A549 treated with AZD2906 at 1 μM for 4 hours (cell line): ENCODE measurements at places on chromosomes 16 and 17. TPM values are rescaled to one million over a fixed set of nuclear protein-coding genes. Genes with fewer than 3 reads are reported as not detected.

Gene LYZL6
- total RNA-seq: not detected in 5 replicates

Gene ARHGDIG
- total RNA-seq: 2.0 to 3.1 TPM (median 2.7 TPM) in 5 replicates

Gene SOX15
- 0.16 to 0.52 TPM (median 0.31 TPM) in 5 replicates for total RNA-seq

Gene TBC1D3G
- total RNA-seq: not detected in 5 replicates

Gene PIPOX
- total RNA-seq: 0.07 to 0.33 TPM (median 0.11 TPM) in 4 of 5 replicates, not detected in the other

Gene CHAD
- total RNA-seq: not detected in 5 replicates

Gene TMEM92
- 14.3 to 19.6 TPM (median 17.0 TPM) in 5 replicates for total RNA-seq

Gene NOG
- 0.80 to 1.3 TPM (median 0.87 TPM) in 5 replicates for total RNA-seq

Gene GP2
- not detected in 5 replicates for total RNA-seq

Gene CDRT15
- not detected in 5 replicates for total RNA-seq

Gene TSPAN10
- total RNA-seq: 3.5 to 5.8 TPM (median 5.0 TPM) in 5 replicates

Gene PPM1D
- total RNA-seq: 16.7 to 21.0 TPM (median 19.2 TPM) in 5 replicates

Gene KCNH6
- total RNA-seq: not detected in 5 replicates

Gene KRT31
- not detected in 5 replicates for total RNA-seq

Gene CLEC18B
- total RNA-seq: 0.03 to 0.23 TPM (median 0.20 TPM) in 5 replicates

Gene KRTAP2-3
- 0.18 TPM in 1 of 5 replicates, not detected in the others for total RNA-seq

Gene YWHAE
- 536 to 1,318 TPM (median 577 TPM) in 5 replicates for total RNA-seq

Gene HLF
- 0.07 to 0.13 TPM (median 0.09 TPM) in 5 replicates for total RNA-seq

Gene AXIN2
- total RNA-seq: 0.57 to 0.83 TPM (median 0.69 TPM) in 5 replicates

Gene WSCD1
- 1.5 to 3.6 TPM (median 3.3 TPM) in 5 replicates for total RNA-seq

Gene DBNDD1
- 49.9 to 66.7 TPM (median 63.5 TPM) in 5 replicates for total RNA-seq

Gene IL17C
- total RNA-seq: 0.06 TPM in 1 of 5 replicates, not detected in the others

Gene BCAR1
- 88.5 to 127 TPM (median 123 TPM) in 5 replicates for total RNA-seq

Gene STAC2
- total RNA-seq: 4.0 to 7.8 TPM (median 6.4 TPM) in 5 replicates

Gene ARHGAP44
- total RNA-seq: 2.2 to 2.7 TPM (median 2.3 TPM) in 5 replicates

Gene CHST4
- 0.06 to 0.13 TPM (median 0.13 TPM) in 3 of 5 replicates, not detected in the others for total RNA-seq

Gene SHISA6
- not detected in 5 replicates for total RNA-seq

Gene KRTAP4-3
- total RNA-seq: not detected in 5 replicates

Gene SDK2
- total RNA-seq: 1.3 to 1.7 TPM (median 1.5 TPM) in 5 replicates

Gene HSD3B7
- total RNA-seq: 13.5 to 17.0 TPM (median 14.5 TPM) in 5 replicates

Gene GCGR
- total RNA-seq: 0.14 to 0.55 TPM (median 0.34 TPM) in 5 replicates

Gene VAT1L
- total RNA-seq: not detected in 5 replicates

Gene TLCD3B
- 0.22 to 0.39 TPM (median 0.26 TPM) in 5 replicates for total RNA-seq

Gene DLG4
- 5.4 to 7.5 TPM (median 5.8 TPM) in 5 replicates for total RNA-seq

Gene ZPBP2
- not detected in 5 replicates for total RNA-seq

Gene ENO3
- 37.7 to 50.5 TPM (median 43.7 TPM) in 5 replicates for total RNA-seq

Gene ZSCAN10
- total RNA-seq: 0.03 to 0.05 TPM in 2 of 5 replicates, not detected in the others

Gene PHOSPHO1
- total RNA-seq: 0.33 to 0.77 TPM (median 0.73 TPM) in 5 replicates

Gene TERB1
- 0.05 TPM in 1 of 5 replicates, not detected in the others for total RNA-seq

Gene TMEM256
- 180 to 224 TPM (median 215 TPM) in 5 replicates for total RNA-seq

Gene PLEKHM1
- total RNA-seq: 18.7 to 23.3 TPM (median 20.0 TPM) in 5 replicates

Gene SMG1
- total RNA-seq: 14.4 to 21.4 TPM (median 19.2 TPM) in 5 replicates

Gene EPX
- total RNA-seq: 0.03 TPM in 1 of 5 replicates, not detected in the others
